HS-27A (cell line): ENCODE measurements at places on chromosomes 16 and 17.
A peak's percentile ranks its signal among the peaks of the same experiment; 100 is the strongest.

GRCh38 chr17:31549121-31549524 lies 157.6 kb downstream of the RAB11FIP4 start:
- no peak for DNase-seq

GRCh38 chr16:35798885-35799426 lies 2339.5 kb downstream of the TP53TG3F start:
- no peak for DNase-seq

- DNase-seq, result peak; percentile 26
These were observed 55.4 kb downstream of the CFDP1 start for GRCh38 chr16:75377729-75378386.

DNA sequence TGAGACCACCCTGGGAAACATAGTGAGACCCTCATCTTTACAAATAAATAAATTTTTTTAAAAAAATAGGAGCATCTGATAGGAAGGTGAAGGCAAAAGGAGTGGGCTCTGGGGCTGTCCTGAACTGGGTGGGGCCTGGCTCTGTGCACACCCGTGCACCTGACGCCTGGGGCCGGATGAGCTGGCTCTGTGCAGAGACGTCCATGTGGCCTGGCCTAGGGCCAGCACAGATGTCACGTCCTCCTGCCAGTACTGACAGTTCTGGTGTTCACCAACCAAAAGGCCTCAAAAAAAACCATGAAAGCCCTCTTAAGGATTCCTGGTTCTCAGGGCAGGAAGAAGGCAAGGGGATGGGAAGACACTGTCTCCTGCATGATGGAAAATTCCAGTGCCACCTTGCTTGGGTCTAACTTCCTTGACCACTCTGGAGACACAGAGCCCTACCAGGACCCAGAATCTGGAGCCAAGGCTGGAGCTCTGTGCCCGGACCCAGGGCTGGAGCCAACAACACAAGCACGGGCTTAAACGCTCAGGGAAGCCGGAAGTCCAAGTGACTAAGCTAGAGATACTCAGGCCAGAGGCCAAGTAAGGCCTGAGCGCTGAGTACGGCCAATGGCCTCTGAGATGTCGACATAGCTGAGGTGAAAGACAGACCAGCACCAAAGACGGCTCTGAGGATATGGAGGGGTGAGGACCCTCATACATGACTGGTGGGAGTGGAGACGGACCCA lies 32.9 kb downstream of the COPRS start:
- no peak for DNase-seq

DNA sequence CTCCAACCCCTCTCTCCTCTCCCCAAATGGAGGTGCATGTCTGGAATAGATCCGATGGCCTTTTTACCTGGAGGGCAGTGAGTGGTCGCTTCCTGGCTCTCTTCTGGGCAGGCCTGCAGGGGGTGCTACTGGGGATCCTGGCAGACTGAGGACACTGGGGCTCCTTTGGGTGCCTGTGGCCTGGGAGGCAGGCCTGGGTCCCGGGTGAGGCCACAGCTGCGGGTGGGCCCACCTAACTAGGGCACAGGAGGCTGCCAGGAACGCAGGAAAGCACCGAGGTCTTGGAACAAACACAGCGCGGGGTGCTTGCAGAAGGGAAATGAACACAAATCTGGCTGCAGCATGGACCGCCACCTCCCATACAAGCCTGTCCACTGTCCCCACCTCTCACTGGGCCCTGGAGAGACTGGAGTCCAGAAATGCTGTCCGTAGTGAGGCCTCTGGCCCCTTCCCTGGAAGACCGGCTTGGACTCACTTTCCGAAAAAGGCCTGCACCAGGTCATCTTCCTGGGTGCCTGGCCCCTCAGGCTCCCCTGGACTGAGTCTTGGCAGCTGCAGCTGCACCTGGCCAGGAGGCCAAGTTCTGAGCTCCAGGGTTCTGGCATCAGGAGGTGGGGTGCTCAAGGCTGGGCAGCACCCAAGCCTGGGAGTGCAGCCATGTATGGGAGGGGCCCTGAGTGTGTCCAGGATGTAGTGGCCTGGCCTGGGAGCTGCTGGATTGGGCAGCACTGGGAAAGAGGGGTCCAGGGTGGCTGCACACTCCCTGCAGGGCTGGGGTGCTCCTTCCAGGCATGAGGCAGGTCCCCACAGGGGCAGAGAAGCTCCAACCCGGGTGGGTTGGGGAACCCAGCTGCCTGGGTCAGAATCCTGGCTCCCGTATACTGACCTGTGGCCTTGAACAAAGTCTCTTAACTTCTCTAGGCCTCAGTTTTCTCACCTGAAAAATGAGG lies 195.1 kb downstream of the IRF8 start:
- no peak for DNase-seq

- DNase-seq, result no peak
These were observed 14.3 kb upstream of the RBBP6 start for GRCh38 chr16:24524855-24525677.

DNA sequence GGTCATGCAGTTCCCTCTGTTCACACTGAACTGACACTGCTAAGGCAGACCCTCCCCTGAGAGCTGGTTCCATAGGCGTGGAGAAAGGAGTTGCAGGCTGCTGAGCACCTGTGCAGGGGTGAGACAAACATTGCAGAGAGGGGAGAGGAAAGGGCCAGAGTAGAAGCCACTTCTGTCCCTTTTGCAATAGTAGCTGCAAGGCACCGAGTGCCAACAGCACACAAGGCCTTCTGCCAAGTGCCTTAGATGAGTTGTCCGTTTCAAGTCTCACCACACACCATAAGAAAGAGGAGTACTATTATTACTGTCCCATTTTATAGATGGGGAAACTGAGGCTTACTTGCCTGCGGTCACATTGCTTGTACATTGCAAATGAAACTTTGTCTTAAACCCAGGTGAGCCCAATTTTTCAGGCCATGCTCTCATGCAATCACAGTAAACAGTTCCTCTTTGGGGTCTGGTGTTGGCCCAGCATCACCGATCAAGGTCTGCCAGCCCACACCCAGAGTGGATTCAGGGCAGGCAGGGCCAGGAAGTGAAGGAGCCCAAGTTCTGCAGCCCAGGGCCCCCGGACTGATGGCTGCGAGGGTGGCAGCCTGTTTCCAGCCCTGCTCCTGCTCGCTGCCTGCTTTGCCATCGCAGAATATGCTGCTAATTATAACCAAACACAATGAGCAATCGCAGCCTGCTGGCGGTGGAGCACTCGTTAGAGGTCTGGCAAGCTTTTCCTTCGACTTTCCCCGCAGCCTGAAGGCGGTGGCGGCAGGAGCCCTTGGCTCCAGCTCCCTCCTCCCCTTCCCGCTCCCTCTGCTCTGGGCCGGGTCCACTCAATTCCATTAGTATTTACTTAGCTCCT lies 36.8 kb upstream of the DYNLL2 start:
- no peak for DNase-seq

DNA sequence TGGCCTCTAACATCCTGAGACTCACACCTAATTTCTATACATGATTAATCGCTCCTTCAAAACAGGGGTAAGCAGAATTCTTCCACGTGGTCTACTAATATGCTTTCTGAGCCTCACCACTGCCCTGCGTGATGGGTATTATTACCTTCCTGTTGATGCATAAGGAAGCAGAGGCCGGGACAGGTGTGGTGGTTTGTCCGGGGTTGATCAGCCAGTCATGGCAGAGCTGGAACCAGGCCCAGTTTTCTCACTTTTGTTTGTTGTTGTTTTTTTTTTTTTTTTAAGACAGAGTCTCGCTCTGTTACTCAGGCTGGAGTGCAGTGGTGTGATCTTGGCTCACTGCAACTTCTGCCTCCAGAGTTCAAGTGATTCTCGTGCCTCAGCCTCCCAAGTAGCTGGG lies 31.2 kb downstream of the RNF135 start:
- DNase-seq, result no peak

DNA sequence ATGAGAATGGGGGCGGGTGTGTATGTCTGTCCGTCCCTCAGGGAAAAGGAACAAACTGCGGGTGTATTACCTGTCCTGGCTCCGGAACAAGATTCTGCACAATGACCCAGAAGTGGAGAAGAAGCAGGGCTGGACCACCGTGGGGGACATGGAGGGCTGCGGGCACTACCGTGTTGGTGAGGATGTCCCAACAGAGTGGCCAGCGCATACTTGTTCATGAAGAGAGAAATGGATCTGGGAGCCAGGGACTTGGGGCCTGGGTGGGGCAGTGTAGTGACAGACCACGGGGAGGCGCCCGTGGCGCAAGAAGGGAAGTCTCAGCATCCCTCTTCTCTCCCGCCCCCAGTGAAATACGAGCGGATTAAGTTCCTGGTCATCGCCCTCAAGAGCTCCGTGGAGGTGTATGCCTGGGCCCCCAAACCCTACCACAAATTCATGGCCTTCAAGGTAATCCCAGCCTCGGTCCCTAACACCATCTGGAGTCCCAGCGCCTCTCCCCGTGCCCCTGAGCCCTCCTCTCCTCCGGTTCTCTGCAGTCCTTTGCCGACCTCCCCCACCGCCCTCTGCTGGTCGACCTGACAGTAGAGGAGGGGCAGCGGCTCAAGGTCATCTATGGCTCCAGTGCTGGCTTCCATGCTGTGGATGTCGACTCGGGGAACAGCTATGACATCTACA lies 3.5 kb upstream of the C17orf107 start:
- no peak for DNase-seq

GRCh38 chr16:72937916-72938794 lies 109.8 kb downstream of the ZFHX3 start:
- no peak for DNase-seq

- DNase-seq, result no peak
These were observed 18.9 kb downstream of the MPP3 start for GRCh38 chr17:43814026-43814425.

- DNase-seq, result no peak
These were observed 1.2 kb upstream of the YPEL2 start for GRCh38 chr17:59330053-59330942.

GRCh38 chr16:56673921-56674320 lies 4.3 kb downstream of the MT1H start:
- DNase-seq, result no peak

DNA sequence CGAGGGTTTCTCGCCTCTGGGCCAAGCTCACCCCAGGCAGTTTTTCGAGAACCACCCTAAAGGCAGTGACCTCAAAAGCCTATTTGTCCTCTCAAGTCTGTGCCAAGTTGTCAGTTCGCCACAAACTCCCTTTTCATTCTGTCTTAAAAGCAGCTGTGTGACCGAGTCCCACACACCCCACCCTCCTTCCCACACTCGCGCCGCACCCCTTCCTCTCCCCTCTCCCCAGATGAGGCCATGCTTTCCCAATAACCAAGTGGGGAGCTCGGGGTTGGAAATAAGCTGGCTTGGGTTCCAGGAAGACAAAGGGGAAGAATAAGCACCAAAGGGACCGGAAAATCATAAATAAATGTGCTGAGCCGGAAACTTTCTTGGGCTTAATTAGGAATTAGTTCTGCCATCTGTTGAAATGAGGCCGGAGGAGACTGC lies 36.7 kb downstream of the GRIN2C start:
- no peak for DNase-seq

DNA sequence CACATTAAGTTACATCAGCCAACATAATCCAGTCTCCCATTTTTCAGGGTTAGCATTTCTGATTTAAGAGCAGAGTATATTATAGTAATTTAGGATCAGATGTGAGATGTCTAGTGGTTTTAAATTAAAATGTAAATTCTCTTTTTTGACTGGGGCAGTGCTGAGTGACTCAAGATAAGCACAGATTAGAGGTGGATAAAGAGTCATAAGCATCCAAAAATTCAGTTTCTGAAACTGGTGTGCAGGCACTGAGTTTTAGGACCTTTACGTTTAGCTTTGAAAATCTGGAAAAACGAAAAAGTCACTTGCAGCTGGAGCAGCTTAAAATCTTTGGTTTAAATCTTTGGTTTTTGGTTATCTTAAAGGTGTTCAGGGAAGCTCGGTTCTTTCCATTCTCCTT lies 190.7 kb downstream of the FTO start:
- no peak for DNase-seq

GRCh38 chr16:86117756-86118155 lies 218.8 kb downstream of the IRF8 start:
- DNase-seq, result no peak

DNA sequence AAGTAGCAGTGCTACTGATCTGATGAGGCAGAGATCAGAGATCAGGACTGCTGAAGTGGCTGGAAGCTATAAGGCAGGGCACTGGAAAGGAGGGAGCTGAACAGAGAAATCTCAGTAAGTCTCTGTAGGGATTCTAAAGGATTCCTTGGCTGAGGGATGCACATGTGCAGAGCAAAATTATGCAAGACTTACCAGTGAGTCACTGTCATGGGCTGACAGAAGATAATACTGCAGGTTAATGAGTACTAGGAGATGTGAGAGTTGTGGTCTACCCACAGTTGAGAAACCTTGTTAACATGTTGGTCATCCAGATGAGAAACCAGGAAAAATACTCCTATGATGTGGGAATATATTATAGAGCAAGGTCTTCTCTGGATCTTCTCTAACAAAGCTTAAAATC lies 378.1 kb downstream of the HAPSTR1 start:
- no peak for DNase-seq

DNA sequence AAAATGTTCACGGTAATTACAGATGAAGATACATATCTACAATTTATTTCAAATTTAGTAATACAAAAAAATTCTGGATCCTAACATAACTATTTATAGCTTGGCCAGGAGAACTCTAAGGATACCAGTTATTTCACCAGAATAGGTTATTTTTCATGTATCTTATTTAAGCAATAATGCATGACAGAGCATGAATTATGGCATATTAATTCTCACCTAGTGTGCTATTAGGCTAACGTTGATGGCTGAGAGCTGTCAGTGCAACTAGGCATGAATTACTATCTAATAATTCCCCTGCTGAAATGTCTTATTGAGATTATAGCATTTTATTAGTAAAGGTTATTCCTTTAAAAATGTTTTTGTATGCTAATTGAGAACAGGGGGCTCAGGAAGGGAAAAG lies 44.5 kb downstream of the SALL1 start:
- DNase-seq, result no peak

GRCh38 chr17:74520016-74520434 lies 11.2 kb downstream of the CD300LB start:
- no peak for DNase-seq

DNA sequence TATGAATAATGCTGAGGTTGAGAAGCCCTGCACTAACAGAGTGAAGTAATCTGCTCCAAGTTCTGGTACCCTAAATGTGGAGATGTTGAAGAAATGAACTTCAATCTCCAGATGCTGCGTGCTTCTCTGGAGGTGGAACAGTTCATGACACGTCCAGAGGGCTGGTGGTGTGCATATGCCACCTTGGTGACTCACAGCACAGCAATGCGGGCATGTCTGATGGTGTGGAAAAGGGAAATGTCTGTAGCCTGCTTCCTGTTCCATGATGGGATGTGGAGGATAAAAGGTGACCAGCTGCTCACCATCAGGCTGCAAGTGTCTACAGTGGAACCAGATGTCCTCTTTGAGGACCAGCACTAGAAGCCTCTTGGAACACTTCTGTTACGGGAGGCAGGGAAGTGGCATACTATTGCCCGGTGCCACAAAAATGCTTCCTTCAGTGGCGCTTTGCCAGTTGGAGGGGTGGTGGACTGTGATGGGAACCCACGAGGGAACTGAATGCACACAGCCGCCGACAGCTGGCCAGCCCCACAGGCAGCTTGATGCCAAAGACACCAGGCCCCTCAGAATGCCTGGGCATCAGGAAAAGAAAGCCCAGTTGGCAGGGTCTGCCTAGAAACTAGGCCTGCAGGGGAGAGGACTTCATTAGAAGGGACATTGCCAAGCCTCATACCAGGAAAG lies 19.9 kb downstream of the SNX11 start:
- DNase-seq, result no peak

GRCh38 chr16:27446721-27447120 lies 44.7 kb downstream of the IL21R start:
- DNase-seq, result no peak

GRCh38 chr17:17701658-17702057 lies 20.4 kb downstream of the RAI1 start:
- DNase-seq, result no peak
